ENCODE measurements at places on chromosomes 5 and 9. TPM values are rescaled to one million over a fixed set of nuclear protein-coding genes. Genes with fewer than 3 reads are reported as not detected.

The CCNJL gene
- 0.12 TPM for total RNA-seq

The ANKRD18A gene
- total RNA-seq: 15.2 TPM

The RANBP17 gene
- total RNA-seq: not detected

The SPINK4 gene
- total RNA-seq: not detected

The MYMK gene
- total RNA-seq: not detected

The AK1 gene
- total RNA-seq: 31.3 TPM

The SPATA31A3 gene
- not detected for total RNA-seq

All from activated naive CD4-positive, alpha-beta T cell treated with anti-CD3 and anti-CD28 coated beads, Interleukin-2, amount 50 U/mL, for 72 hours (primary cell).